ENCODE measurements at places on chromosomes 3 and 15.

DNA sequence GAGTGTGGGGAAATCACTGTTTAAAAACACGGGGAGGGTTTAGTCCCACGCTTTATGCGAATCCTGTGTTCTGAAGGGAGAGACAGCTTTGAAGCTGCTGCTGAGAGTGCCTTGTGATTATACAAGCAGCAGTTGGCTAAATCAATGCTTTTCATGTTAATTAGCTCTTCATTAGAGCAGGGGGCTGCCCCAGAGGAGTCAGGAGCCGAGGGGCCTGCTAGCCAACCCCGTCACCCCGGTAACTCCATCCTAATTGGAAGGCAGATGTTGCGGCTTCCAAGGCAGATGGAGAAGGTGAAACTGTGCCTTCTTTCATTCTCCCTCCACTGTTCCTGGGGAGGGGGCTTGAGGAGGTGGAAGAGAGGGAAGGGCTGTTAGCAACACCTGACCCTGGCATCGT is 92.4 kb upstream of the ANKRD34C start:
- DNase-seq, result peak; percentile 94

GRCh38 chr3:16908896-16909295 is 24.1 kb downstream of the PLCL2 start:
- no peak for DNase-seq

DNA sequence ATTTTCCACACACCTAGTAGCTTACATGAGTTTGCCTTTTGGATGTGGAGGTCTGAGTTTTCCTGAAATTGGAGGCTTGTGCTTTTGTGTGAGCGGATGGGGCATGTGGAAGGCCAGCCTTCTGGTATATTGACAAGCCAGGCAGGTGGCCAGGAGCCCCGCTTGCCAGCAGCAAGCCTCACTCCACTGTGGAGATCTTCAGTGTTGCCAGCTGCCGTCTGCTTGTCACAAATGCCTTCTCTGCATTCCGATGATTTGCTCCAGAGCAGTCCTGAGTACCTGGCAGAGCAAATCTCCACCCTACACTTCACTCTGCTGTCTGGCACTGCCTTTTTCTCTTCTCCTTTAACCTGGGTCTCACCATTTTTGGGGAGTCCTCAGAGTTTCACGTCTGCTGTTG is 29.1 kb upstream of the CHST2 start:
- peak; percentile 89 for DNase-seq

DNA sequence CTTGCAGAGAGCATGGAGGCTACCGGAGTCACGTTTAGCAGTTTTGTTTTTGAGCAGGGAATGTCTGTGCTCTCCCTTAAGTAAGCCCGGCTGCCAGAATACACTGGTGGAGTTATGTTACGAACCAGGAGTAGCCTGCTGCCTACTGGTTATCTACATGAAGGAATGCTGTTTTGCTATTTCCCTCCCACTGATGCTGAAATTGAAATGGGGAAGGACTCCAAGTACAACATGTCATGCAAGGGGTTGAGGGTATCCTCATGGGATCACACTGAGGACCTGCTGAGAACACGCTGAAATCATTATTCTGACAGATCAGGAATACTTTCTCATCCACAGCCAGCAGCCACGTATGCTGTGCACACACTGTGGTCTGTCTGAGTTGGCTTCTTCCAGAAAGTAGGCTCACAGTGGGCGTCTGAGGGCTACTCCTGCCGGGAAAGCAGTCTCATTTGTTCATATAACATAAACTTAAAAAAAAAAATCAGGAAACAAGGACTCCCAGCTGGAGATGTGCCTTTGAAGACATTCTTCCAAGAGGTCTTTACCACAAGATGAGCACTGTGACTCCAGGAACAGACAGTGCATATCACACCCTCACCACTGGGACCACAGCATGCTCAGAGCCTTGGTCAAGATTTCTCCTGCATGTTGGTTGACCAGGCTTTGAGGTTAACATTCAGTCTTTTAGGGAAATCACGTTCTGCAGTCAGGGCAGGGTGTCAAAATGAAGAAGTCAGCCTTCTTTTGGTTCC is 300.4 kb upstream of the RASGRP1 start:
- DNase-seq, result no peak

DNA sequence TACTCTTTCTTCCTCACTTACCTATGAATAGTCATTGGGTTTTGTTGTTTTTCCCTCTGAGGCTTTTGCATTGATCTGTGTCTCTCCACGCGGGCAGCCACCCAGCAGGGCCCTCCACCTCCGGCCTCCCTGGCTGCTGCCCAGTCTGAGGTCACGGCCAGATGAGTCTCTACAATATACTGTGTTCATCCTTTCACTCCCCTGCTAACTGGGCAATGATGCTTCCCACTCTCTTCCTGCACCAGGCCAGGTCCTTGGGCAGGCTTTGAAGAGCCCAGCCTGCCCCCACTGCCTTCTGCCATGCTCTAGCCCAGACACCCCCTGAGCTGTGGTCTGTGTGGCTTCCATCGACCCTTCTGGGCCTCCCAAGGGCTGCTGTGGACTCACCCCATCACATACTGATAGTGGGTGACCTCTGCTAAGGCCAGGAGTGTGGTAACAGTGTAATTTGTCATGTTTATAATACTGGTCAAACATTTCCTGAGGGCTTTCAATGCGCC is 18.0 kb downstream of the PDIA5 start:
- no peak for DNase-seq

GRCh38 chr3:99330281-99330680 is 308.1 kb upstream of the COL8A1 start:
- DNase-seq, result no peak

GRCh38 chr3:193563426-193563825 is 8.7 kb upstream of the ATP13A4 start:
- DNase-seq, result no peak

- DNase-seq, result peak; percentile 35
These were observed 93.3 kb upstream of the BLM start for GRCh38 chr15:90623854-90624253.

- no peak for DNase-seq
These were observed 3.1 kb upstream of the AP2M1 start for GRCh38 chr3:184171562-184171961.

DNA sequence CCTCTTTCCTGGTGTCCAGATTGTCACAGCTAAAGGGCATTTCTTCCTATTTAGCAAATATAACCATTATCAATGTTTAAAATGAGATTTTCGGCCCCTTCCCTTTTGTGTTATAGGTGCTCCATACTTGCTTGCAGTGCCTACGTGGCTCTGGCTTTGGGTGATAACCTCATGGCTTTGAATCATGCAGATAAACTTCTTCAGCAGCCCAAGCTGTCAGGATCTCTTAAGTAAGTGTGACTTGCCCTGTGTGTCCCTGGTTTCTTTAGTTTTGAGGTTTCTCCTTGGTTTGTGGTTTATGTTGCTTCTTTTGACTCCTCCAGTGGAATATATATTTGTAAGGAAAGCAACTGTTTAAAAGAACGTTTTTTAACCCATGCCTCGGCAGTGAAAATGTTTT is 58.5 kb upstream of the TRIM71 start:
- no peak for DNase-seq

GRCh38 chr15:49712846-49713450 is 92.1 kb downstream of the DTWD1 start:
- DNase-seq, result peak; percentile 24

DNA sequence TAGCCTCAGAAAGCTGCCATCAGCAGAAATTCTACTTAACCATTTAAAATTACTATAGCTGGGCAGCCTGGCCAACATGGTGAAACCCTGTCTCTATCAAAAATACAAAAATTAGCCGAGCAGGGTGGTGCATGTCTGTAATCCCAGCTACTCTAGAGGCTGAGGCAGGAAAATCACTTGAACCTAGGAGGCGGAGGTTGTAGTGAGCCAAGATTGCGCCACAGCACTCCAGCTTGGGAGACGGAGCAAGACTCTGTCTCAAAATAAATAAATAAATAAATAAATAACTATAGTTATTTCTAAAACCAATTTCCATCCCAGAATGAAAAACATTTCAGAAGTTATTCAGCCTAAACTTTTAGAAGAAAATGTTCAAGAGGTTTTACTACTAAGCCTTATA is 25.1 kb downstream of the LRRFIP2 start:
- DNase-seq, result no peak

DNA sequence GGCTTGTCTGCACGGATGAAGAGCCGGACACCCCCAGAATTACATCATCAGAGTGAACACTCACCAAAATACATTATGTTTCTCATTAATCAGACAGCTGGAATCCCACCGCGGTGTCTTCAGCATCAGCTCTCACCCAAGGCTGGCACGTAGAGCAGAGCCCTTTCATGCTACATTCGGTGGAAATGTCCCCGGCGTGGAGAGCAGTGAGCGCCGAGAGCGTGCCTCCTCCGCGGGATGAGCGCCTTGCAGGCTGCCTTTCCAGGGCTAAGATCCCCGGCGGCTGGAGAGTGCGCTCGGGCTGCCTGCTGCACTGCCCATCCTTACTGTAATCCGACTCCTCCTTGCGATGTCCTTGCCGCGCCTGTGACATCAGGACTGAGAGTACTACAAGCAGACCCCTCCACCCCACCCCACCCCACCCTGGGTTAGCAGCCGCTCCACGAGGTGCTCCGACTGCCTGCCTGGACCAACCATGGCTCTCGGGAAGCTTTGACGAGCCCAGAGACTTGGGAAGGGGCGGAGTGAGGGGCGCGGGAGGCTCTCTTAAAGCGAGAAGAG is at the start of gene ZNF385D:
ZNF385D (minus strand) TSS at position 380 of the 561 bp plus-strand sequence; CDS start at position 86, 294 bp downstream.
- DNase-seq, result peak; percentile 91

GRCh38 chr15:85406916-85407315 is 26.5 kb downstream of the AKAP13 start:
- DNase-seq, result no peak

- peak; percentile 68 for DNase-seq
These were observed 78.1 kb downstream of the ZPLD1 start for GRCh38 chr3:102512734-102513504.

- DNase-seq, result no peak
These were observed 35.5 kb upstream of the HCLS1 start for GRCh38 chr3:121696186-121696585.

DNA sequence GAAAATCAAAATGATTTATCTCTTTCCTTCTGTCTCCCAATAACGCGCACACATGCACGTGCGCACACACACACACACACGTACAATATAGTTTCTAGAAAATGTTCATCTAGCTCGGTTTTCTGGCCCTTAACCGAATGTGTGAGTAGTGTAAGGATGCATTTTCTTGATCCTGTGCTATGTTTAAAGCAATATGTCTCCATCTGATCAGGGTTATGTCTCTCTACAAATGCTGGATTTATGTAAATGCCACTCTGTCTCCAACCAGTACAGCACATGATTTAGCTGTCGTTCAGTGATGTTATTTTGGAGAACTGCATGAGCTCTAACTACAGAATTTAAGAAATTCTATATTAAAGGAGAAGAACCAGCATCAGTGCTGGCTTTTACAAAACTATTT is 198.0 kb downstream of the TJP1 start:
- no peak for DNase-seq

GRCh38 chr3:122213650-122214049 is 30.2 kb downstream of the CASR start:
- no peak for DNase-seq

GRCh38 chr3:51295625-51296024 is 89.5 kb upstream of the MANF start:
- no peak for DNase-seq

DNA sequence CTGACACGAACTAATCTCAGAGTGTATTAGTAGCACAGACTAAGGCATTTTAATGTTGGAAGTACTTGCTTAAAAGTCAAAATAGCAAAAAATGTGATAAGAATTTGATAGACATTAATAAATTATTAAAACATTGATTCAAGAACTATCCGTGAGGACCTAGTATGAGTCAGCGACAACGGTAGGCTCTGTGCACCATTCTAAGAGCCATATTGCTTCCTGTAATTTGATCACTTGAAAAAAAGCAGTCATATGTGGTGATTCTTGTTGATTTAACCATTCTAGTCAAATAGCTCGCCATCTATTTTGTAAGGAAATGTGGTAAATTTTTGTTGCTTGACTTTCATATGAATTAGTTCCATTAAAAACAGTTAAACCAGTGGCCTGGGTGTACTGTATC is 534.9 kb upstream of the ARRDC4 start:
- peak; percentile 40 for DNase-seq

DNA sequence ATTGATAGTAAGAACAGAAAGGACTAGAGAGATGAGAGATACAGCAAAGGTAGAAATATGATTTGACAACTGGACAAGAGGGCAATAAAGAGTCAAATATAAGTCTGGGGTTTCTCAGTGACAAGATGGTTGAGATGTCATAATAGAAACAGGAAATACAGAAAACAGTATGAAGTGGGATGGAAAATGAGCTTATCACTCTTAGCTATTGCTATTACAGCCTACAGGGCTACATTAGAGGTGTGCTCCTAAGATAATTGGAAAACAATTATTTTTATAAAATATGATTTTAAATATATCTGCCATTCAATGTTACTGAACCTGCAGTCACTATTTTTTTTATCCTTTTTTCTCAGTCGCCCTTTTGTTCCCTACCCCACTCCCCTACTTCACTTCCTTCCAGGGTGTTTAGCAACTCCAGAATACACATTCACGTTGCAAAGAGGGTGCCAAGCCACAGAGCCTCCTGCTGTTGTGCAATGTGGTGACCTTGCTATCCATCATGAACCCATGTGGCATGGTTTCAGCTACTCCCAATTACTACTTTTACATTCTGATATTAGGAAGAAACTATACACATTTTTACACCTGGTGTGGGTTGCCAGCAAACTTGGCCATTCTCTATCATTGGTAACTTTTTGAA is 6.0 kb downstream of the NRG4 start:
- no peak for DNase-seq

- DNase-seq, result no peak
These were observed 132.9 kb downstream of the GABRB3 start for GRCh38 chr15:26639966-26640365.

GRCh38 chr3:28286595-28286994 is 45.2 kb downstream of the CMC1 start:
- peak; percentile 51 for DNase-seq

GRCh38 chr15:41042851-41043250 is 73.2 kb downstream of the INO80 start:
- no peak for DNase-seq
